ENCODE measurements at places on chromosomes 16 and 17.
A peak's percentile ranks its signal among the peaks of the same experiment; 100 is the strongest.

- DNase-seq = no peak
- H3K4me3 ChIP-seq = no peak overlapping the region
- no peaks in the 10 kb centered on the region for H3K4me1 ChIP-seq
- H3K36me3 ChIP-seq = no peaks in the 10 kb centered on the region
Observed at GRCh38 chr16:65574326-65574966, 452.6 kb upstream of the CDH11 start.

GRCh38 chr17:40351359-40352236, 12.9 kb downstream of the GJD3 start:
- no peak overlapping the region for H3K27ac ChIP-seq
- DNase-seq = no peak
- no peak overlapping the region for H3K4me3 ChIP-seq
- no peaks in the 10 kb centered on the region for H3K27me3 ChIP-seq
- peaks cover 20% of the 10 kb centered on the region for H3K36me3 ChIP-seq
- no peaks in the 10 kb centered on the region for H3K4me1 ChIP-seq

DNA sequence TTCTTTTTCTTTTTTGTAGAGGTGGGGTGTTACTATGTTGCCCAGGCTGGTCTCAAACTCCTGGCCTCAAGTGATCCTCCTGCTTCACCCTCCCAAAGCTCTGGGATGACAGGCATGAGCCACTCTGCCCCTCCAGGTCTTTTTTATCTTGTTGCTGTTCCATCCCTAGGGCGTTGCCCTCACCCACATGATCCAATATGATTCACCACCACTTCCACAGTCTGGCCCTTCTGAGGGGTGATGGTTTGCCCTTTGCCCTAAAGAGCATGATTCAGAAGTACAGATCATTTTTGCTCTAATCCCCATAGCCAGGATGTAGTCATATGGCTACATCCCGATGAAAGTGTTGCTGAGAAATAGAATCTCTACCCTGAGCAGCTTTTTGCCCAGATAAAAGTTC, 18.8 kb downstream of the STX4 start:
- H3K4me3 ChIP-seq = no peak overlapping the region
- no peak overlapping the region for H3K27ac ChIP-seq
- no peaks in the 10 kb centered on the region for H3K27me3 ChIP-seq

DNA sequence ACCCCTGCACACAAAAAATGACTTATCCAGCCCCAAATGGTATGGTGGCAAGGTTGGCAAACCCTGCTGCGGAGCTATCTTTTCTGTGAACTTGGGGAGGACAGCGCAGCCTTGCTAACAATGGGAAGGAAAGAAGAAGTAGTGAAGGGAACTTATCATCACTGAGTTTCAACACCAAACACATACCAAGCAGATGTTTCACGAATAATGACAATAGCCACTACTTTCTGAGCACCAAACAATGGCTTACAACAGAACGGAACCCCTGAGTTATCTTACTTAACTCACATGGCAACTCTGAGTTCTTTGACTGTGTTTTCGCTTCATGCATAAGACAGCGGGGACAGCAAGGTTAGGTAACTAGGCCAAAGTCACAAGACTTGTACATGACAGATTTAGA, 148.9 kb downstream of the XYLT1 start:
- no peaks in the 10 kb centered on the region for H3K27me3 ChIP-seq
- no peak overlapping the region for H3K27ac ChIP-seq
- no peak overlapping the region for H3K4me3 ChIP-seq
- no peaks in the 10 kb centered on the region for H3K36me3 ChIP-seq

DNA sequence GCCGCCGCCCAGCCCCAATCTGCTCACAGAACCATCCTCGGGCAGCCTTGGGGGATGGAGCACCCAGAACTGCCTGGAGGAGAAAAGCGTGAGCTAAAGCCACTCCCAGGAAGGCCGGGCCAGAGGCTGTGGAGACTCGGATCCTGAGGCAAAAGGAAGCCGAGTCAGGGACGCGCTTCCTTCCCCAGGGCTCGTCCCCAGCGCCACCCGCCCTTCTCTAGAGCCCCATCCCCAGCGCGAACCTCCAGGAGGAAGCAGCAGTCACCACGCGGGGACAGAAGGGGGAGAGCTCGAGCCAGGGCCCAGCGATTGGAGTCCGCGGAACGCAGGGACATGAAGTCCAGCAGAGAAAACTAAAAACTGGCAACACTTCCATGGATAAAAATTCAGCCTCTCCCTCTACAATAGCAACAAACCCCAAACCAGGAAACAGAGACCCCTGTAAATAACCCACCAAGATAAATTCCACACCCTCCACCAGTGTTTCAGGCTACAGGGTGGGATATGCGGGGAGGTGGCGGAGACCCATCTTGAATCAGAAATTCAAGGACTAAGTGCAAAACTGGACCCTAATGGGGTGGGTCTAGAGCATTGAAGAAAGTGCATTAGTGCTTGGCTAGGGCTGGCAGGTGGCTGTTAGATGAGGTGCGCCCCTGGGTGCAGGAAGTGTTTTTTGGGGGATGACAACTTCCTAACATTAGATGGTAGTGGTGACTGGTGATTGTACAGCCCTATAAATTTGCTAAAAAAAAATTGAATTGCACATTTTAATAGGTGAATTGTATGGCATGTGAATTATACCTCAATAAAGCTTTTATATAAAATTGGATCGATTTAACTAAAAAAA, 116.1 kb upstream of the METRNL start:
- no peak overlapping the region for H3K27ac ChIP-seq
- H3K36me3 ChIP-seq = peaks cover 8% of the 10 kb centered on the region
- no peaks in the 10 kb centered on the region for H3K4me1 ChIP-seq
- no peaks in the 10 kb centered on the region for H3K27me3 ChIP-seq
- no peak for DNase-seq
- no peak overlapping the region for H3K4me3 ChIP-seq

DNA sequence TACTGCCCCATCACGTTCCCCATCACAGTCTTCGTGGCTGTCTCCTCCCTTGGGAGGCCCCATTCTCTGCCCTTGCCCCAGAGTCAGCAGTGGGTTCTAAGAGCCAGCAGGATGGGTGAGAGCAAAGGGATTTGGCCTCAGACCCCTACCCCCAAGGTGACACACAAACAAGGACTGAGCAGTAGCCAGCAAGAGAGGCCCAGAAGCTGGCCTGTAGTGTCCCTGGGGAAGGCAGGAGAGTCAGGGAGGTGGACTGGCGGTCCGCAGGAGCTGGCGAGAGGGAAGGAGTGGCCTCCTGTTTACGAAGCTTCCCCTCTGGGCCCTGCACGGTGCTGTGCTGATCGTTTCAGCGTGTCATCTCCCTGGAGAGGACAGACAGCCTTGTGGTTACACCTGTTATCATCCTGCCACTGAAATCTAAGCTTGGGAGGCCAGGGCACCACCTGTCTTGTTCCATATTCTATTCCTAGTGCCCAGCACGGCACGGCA, 8.4 kb downstream of the WDR81 start:
- H3K27ac ChIP-seq = no peak overlapping the region
- no peaks in the 10 kb centered on the region for H3K27me3 ChIP-seq
- peaks cover 11% of the 10 kb centered on the region for H3K4me1 ChIP-seq
- H3K4me3 ChIP-seq = no peak overlapping the region
- no peak for DNase-seq

DNA sequence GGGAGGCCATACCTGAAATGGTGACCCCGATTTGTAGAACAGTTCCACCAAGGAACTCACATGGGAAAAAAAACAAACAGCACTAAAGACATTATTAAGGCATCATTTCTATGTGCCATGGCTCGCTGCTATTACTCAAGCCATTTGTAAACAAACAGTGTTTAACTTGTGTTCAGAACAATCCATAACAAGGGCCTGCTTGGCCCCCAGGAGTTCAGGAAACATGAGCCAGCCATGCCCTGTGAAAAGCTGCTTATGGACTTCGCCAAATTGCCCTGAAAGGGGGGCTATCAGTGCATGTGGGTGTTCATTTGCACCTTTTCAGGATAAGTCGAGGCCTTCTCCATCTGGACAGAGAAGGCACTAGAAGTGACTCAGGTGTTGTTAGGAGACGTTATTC, 8.0 kb downstream of the POLR3K start:
- H3K36me3 ChIP-seq = no peaks in the 10 kb centered on the region
- H3K27ac ChIP-seq = no peak overlapping the region
- DNase-seq = no peak
- no peaks in the 10 kb centered on the region for H3K4me1 ChIP-seq
- H3K27me3 ChIP-seq = no peaks in the 10 kb centered on the region
- H3K4me3 ChIP-seq = no peak overlapping the region

GRCh38 chr17:40355123-40355803, 9.3 kb downstream of the GJD3 start:
- H3K36me3 ChIP-seq = peaks cover 7% of the 10 kb centered on the region
- no peak overlapping the region for H3K27ac ChIP-seq
- DNase-seq = no peak
- H3K4me3 ChIP-seq = no peak overlapping the region
- H3K4me1 ChIP-seq = peaks cover 8% of the 10 kb centered on the region
- no peaks in the 10 kb centered on the region for H3K27me3 ChIP-seq

DNA sequence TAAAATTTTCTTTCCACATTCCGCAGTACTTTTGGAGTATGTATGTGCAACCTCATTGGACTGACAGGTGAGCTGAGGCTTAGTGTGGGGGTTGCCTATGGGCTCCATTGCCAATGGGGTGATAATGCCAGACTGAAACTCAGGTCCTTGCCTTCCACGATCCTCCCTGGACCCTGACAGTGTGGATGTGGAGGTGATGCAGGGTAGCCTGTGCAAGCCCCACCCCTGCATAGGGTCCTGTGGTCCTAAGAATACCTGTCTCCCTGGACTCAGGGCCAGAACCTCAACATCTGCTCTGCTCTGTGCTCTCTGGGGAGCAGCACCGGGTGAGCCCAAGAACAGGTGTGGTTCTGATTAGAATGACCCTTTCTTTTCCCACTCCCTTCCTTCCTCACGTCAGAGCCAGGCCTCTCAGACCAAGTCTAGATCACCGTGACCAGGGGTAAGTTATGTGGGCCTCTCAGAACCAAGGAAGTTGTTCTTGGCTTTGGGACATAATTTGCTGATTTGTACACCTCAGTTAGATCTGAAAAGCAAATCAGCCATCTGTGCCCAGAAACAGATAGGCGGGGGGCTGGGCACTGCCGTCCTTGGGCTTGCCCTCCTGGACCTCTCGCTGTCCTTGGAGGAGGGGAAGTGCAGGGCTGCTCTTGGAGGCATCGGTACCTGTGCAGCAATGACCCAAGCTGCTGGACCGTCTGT, 8.4 kb upstream of the TNS4 start:
- H3K36me3 ChIP-seq = no peaks in the 10 kb centered on the region
- H3K27ac ChIP-seq = peak overlapping the region; percentile 47
- no peaks in the 10 kb centered on the region for H3K27me3 ChIP-seq
- no peak for DNase-seq

- no peak for DNase-seq
- no peaks in the 10 kb centered on the region for H3K36me3 ChIP-seq
- no peak overlapping the region for H3K4me3 ChIP-seq
- peaks cover 39% of the 10 kb centered on the region for H3K27me3 ChIP-seq
- no peak overlapping the region for H3K27ac ChIP-seq
Observed at GRCh38 chr16:77652399-77652798, 69.9 kb upstream of the NUDT7 start.

- peaks cover 46% of the 10 kb centered on the region for H3K36me3 ChIP-seq
- no peaks in the 10 kb centered on the region for H3K4me1 ChIP-seq
- no peak overlapping the region for H3K4me3 ChIP-seq
- H3K27me3 ChIP-seq = no peaks in the 10 kb centered on the region
- DNase-seq = no peak
Observed at GRCh38 chr16:68289621-68290329, 21.0 kb downstream of the SLC7A6OS start.

Measured in HCT116 (cell line).